Stimulated activated CD4-positive, alpha-beta T cell treated with anti-CD3 and anti-CD28 coated beads, Interleukin-4, amount 100 ng/mL, for 48 hours (primary cell): ENCODE measurements at places on chromosomes 1 and 21.

DNA sequence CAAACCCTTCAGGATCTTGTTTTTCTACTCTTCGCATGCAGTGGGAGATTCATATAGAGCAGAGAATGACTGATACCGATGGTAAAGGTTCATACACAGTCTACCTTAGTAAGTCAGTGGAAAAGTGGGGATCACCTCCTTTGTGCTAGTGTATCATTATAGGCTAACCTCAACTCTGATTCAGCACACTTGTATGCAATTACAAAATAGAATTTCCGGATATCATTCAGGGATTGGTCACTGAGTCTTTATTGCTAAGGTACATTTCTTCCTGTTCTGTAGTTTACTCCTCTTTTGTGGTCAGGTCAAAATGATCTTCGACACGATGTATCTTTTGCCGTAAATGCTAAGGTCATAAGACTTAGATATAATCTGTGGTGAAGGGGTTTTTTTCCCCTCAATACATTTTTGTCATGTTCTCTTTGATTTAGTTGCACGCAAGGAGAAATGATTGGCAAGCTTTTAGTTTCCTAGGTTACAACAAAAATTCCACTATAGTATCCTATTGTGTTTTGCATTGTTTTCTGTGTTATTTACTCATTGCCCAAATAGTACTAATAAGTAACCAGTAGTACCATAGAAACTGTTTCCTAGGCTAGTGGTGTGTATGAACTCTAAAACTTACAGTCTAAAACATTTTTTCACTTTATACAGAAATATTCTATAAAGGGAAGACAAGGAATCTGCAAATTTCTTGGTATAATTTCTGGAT is 35.7 kb upstream of the PLA2G4A start:
- no peak for DNase-seq

DNA sequence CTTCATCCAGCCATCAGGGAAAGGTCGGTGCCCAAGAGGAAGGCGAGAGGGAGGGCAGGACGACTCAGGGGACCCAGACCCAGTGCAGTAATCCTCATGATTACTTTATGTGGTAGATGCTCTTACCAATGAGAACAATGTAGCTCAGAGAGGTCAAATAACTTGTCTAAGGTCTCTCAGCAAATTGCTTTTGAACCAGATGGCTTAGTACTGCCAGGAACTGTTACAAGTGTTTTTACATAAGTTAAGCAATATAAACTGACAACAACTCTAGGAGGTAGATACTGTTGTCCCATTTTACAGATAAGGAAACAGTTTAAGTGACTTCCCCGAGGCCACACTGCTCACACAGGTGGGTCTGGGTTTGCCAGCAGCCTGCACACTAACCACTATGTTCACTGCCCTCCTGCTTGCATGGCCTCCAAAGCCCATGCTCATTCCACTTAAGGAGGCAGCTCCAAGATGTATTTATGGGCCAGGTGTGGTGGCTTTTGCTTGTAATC is 111.7 kb downstream of the LACTBL1 start:
- no peak for DNase-seq

- no peak for DNase-seq
Measured at GRCh38 chr1:201471772-201472171, 2.8 kb upstream of the PHLDA3 start.

- no peak for DNase-seq
Measured at GRCh38 chr1:77991638-77992037, 12.8 kb upstream of the FUBP1 start.

DNA sequence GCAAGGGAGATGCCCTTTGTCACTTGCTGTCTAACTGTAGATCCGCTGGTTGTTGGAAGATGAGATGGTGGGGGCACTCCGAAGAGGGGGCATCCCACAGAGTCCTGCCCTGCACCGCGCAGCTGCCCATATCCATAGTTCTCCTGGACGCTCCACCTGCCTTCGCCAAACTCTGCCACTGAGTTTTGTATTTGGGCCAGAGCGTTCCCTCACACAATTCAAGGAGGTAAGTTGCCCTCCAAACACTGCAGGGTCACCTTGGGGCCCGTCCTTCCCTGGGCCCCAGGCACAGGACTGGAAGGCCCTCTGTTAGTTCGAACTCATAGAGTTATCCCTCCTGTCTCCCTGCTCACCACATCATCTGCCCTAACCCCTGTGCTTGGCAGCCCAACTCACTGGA is 22.1 kb downstream of the HYI start:
- DNase-seq: no peak

GRCh38 chr1:164671966-164672571 is 113.1 kb downstream of the PBX1 start:
- DNase-seq: no peak

GRCh38 chr21:41706678-41707077 is 60.2 kb downstream of the RIPK4 start:
- DNase-seq: no peak

- DNase-seq: no peak
Measured at GRCh38 chr1:215720126-215720525, 153.0 kb downstream of the KCTD3 start.
